Stimulated activated CD8-positive, alpha-beta memory T cell treated with anti-CD3 and anti-CD28 coated beads, Interleukin-4, amount 100 ng/mL, for 4 hours (primary cell): ENCODE measurements at places on chromosomes 7 and 10.

DNA sequence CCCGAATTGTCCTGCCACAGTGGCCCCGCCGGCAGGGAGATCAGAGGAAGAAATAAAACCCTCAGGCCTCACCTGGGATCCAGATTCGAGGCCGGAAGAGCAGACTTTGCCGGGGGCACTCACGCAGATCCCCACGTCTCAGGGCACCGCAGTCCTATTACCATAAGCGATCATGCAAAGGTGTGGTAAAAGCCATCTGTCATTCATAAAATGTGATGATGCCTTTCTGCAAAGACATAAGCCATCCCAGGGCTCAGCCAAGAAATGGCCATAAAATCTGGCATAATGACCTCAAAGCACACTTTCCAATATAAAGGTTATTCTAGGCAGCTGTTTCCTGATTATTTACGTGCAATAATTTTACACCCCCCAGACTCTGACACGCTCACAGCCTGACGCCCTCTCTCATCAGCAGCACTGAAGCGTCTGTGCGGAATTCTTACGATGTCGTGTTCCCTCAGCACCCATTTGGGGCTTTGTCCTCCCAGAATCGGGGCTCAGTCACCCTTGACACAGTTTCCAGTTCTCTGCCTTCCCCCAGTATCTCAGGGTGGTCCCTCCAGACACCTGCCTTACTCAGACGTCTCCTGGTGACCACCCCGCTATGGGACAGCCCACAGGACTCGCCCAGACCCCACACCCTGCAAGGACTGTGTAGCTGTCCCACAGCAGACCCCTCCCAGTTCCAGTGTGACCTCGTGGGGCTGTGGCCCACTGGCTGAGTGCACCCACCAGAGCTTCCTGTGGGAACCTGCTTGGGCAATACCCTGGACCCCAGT, 74.3 kb upstream of the FAM20C start:
- DNase-seq = no peak

DNA sequence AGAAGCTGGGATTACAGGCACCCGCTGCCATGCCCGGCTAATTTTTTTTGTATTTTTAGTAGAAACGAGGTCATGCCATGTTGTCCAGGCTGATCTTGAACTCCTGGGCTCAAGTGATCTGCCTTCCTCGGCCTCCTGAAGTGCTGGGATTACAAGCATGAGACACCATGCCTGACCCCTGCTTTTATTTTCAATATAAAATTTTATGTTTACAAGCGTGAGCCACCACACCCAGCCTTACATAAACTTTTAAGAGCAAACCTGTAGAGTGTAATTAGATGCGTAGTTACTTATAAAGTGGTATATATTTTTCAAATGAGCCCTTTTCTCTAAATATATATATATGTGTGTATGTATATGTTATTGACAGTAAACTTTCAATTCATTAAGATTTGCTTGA, 8.7 kb downstream of the CNNM2 start:
- no peak for DNase-seq

- DNase-seq = no peak
These were observed 77.2 kb downstream of the FAM204A start for GRCh38 chr10:118264838-118265470.

DNA sequence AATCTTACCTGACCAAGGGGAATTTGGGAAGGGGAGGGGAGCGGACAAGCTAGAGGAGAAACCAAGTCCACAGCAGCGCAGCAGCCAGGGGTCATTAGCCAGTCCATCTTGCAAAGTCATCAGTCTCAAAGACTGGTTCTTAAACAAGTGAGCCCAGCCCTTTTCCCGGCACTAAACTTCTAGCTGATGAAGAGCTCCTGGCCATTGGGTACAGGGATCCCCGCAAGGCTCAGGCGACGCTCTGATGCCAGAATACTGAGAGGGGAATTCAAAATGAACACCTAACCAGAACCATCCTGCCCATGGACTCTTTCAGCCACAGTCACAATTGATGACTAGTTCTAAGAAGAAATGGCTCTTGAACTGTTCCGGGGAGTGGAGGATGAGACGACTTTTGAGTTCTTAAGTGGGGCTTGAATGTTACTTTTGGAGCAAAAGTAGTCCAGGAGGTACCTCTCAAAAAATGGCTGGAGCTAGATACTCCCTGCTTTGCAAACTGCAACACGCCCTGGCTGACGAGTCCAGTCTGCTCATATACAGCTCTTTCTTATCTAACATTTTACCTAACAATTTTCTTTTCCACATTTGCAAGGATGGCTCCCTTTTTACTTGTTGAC, 2.5 kb upstream of the TWIST1 start:
- no peak for DNase-seq

GRCh38 chr10:79096514-79096913, 27.7 kb downstream of the ZMIZ1 start:
- DNase-seq = no peak

- DNase-seq = no peak
These were observed 205.4 kb upstream of the ADO start for GRCh38 chr10:62599161-62599560.

GRCh38 chr10:130687566-130687965, 551.4 kb downstream of the GLRX3 start:
- no peak for DNase-seq

DNA sequence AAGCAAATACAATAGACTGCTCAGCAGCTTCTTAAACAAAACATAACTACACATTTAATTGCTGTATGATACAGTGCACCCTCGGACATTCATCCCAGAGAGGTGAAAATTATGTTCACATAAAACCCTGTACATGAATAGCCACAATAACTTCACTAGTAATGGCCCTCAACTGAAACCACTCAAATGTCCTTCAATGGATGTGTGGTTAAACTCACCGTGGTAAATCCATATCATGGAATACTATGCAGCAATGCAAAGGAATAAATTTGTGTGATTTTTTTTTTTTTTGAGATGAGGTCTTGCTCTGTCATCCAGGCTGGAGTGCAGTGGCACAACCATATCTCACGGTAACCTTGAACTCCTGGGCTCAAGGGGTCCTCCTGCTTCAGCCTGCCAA, 252.7 kb downstream of the TCERG1L start:
- DNase-seq = no peak

DNA sequence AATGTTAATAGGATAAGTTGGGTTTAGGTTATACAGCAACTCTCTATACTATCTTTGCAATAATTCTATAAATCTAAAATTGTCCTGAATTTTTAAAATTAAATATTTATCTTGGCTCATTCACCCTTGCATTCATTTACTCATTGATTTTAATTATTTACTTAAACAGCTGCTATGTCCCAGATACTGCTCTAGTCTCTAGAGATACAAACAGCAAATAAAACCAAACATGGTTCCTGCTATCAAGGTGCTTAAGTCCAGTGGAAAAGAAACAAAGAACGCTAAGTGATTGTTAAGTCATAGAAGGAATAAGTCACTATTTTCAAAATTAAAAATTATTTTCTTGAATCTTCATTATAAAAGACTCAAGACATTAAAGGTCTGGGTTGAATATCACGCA, 29.9 kb upstream of the MAT1A start:
- no peak for DNase-seq

DNA sequence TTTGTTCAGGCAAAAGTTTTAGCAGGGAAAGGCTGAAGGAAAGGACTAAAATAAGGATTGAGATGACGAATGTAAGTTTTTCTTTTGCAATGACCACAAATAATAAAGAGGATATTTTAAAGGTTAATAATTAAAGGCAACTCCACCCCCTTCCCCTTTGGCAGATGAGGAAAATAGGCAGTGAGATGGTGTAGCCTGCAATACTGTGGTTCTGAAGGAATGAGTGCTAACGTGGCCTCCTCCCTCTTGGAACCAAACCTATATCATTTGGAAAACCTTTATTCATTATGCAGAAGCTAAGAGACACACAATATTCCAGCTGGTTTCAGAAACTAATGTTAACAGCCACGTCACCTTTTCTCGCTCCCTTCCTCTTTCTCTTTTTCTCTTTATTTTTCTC, 70.9 kb upstream of the COL1A2 start:
- DNase-seq = no peak

- DNase-seq = no peak
These were observed 143.1 kb downstream of the CRPPA start for GRCh38 chr7:16278167-16278787.

GRCh38 chr10:88996927-88997326, 6.3 kb downstream of the FAS start:
- DNase-seq = no peak

GRCh38 chr10:132064082-132064755, 1.5 kb upstream of the JAKMIP3 start:
- no peak for DNase-seq

DNA sequence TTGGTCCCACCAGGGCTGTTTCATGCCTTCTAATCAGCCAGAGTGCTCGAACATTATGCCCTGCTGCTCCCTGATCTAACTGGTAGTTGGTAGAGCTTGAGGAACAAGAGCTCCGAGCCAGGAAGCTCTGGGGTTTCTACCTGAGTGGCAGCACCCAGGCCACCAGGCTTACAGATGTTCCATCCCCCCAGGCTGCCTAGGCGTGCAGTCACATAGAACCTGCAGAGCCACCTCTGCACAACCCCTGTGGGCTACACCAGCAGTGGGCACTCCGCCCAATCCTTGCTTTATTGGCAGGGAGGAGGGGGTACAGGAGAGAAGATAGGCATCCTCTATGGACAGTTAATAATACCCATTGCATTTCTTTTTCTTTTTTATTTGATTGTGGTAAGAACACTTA, 21.8 kb downstream of the MAP3K8 start:
- DNase-seq = no peak

GRCh38 chr10:49500412-49500811, 38.5 kb downstream of the ERCC6 start:
- no peak for DNase-seq

- no peak for DNase-seq
These were observed 4.2 kb downstream of the PAX2 start for GRCh38 chr10:100749309-100750217.

DNA sequence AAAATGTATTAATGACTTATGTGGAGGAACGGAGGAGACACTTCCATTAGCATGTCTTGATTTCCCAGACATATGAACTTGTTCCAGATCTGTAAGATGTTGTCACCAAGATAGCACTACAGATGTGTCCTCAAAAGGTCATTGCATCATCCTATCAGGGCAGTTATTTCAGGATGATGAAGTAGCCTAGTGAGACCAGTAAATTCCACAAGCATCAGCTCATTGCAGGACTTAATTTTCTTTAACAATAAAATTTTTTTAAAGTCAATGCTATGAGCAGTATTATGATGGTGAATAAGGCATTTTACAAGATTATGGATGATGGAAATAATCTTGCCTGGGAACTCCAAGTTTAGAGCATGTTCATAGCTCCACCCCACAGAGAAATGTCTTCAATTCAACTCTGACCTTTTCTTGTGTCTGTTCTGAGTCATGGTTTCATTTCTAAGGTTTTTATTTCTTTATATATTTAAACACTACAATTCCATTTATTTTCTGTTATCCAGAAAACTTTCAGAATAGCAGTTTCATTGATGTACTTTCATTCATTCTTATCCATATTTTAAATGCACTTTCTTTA, 1203.3 kb upstream of the CELF2 start:
- DNase-seq = no peak

GRCh38 chr7:50229964-50230363, 74.6 kb upstream of the IKZF1 start:
- DNase-seq = no peak

- no peak for DNase-seq
These were observed 250.4 kb downstream of the DNAJB6 start for GRCh38 chr7:157587051-157587804.

DNA sequence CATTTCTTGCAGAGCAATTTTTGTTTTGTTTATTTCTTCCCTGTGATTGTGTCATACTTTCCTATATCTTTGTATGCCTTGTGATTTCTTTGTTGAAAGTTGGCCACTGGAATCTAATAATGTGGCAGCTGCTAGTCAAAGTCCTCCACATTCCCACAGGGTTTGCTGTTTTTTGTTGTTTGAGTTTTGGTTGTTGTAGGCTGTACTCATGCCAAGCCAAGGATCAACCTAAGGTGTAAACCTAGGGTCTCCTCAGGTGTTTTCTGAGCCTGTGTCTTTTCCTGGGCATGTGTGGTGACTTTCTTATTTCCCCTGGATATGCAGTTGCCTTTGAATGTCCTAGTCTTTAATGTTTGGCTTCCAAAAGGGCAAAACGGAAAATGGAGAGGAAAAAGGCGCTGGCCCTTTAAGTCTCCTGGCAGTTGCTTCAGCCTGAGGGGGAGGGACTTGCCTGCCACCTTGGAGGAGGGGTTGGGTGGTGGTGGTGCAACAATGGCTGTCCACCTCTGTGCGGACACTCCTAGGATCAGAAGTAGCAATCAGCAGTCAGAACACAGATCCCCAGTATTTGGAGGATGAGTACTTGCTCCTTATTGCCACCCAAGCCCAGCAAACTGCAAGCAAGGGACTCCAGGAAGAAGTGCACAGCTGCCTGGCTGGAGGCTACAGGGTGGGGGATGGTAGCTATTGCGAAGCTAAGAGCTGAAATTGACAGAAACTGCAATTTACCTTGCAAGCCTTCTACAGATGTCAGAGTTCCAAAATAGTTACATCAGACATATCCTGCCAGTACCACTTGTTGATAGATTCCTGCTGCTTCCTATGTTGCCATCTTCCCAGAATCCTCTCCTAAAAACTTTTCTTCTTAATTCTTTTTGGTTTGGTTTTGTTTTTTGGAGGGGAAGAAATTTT, 5.6 kb upstream of the ZNF518A start:
- no peak for DNase-seq

DNA sequence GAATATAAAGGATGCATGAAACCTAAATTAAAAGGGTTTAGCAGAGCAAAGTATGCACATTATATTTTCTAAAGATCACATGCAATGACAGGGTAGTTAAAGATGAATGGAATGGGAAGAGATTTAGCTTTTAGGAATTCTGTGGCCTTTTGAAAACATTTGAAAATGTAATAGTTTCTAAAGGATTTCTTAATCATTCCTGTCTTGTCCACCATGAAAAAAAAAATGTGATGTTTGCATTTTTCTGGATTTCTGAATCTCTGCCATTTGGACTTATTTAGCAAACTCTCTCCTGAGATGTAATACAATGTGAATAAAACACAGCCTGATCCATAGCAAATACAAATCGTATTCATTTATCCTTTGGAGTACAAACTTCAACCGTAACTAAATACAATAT, 126.6 kb upstream of the RAB11FIP2 start:
- no peak for DNase-seq

DNA sequence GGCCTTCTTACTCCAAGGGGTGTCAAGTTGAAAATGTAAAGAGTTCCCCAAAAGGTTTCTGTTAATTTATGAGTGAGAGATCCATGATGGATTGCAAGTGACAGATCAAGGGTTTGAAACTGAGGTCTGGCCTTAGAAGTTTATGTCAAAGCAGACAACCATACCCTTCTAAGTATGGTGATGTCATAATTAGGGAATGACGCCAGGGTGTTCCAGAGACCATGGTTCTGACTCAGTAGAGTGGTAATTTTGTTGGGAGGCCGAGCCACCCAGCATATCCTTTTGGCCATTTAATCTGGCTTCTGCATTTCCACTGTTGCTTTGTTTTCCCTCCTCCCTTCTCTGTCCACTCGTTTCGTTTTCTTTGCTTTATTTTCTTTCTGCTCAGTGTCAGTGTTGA, 2.7 kb downstream of the TRUB1 start:
- DNase-seq = no peak

- no peak for DNase-seq
These were observed 26.5 kb downstream of the LRGUK start for GRCh38 chr7:134153493-134154136.
